Spinal cord (tissue), 10 donors: ENCODE measurements at places on chromosomes 6 and 20.

DNA sequence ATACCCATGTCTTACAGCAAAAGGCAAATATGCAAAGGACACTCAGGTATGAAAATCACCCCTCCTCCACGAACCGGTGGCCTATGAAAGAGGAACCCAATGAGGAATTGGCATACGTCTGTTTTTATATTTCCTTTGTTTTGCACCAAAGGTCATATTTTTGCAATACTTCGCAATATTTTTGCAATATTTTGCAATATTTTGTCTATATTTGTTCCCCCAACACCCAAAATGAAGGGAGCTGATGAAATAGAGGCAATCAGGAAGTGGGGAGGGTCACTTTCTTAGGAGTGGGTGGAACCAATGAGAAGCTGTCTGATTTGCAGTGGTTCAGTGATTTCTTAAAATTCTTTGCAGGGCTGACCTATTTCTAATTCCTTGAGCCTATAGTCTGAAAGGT lies 296.8 kb upstream of the TSHZ2 start:
- DNase-seq = no peak

DNA sequence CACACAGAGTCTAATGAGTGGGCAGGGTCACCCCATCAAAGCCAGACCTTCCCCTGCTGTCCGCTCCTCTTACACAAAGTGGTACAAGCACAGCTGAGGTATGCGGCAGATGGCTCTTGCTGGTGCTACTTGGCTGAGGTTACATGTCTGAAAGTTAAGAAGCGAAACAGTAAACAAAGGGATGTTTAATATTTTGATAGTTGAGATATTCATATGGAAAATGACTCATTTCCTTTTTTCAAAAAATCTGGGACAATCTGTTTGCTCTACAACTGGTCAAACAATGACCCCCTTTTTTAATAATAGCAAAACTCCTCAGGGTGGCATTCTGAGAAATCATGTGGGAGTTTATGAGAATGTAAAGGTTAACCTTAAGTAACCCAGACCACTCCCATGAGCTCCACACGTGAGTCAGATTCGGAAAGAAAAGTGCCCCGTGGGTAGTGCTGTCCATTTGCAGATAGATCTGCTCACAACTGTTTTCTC lies 245.3 kb downstream of the TBXT start:
- DNase-seq = no peak

GRCh38 chr6:63674635-63675034 lies 39.0 kb downstream of the PHF3 start:
- no peak for DNase-seq

DNA sequence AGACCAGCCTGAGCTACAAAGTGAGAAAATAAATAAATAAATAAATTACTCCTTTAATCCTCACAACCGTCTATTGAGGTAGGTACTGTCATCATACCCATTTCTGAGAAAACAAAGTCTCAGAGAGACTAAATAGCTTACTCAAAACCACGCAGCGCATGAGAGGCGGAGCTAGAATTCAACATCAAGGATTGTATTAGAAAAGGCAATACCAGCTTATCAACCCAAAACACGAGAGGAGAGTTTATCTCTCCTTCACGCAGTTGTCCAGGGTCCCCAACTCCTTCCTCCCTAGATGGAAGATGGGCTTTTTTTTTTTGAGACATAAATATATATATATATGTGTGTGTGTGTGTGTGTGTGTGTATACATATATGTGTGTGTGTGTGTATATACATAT lies 12.2 kb downstream of the HNF4A start:
- no peak for DNase-seq

GRCh38 chr6:7899889-7900213 lies 10.7 kb downstream of the TXNDC5 start:
- no peak for DNase-seq

- DNase-seq = no peak
These were observed 164.1 kb downstream of the SYNDIG1 start for GRCh38 chr20:24633521-24633920.

GRCh38 chr6:110432285-110432900 lies 17.0 kb upstream of the DDO start:
- DNase-seq = no peak

GRCh38 chr6:136144251-136145023 lies 105.7 kb downstream of the MTFR2 start:
- DNase-seq = no peak

- DNase-seq = no peak
These were observed 15.1 kb upstream of the TBPL1 start for GRCh38 chr6:133937909-133938308.

GRCh38 chr6:11854408-11855165 lies 76.0 kb upstream of the ADTRP start:
- DNase-seq = no peak

DNA sequence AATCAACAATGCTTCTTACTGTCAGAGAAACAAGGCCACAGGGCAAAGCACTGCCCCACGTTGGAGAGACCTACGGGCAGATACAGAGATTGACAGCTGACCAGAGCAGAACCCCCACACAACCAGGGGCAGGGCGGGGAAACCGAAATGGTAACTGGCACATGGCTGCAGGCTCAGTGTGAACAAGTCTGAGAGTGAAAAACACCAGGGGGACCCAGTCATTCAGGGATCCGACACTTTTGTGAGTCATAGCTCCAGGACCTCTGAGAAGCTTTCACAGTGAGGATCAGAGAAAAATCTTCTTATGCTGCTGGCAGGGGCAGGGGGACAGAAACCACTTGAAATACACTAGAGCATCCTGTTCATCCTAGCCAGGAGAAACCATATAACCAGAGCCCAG lies 254.2 kb downstream of the C6orf118 start:
- no peak for DNase-seq

DNA sequence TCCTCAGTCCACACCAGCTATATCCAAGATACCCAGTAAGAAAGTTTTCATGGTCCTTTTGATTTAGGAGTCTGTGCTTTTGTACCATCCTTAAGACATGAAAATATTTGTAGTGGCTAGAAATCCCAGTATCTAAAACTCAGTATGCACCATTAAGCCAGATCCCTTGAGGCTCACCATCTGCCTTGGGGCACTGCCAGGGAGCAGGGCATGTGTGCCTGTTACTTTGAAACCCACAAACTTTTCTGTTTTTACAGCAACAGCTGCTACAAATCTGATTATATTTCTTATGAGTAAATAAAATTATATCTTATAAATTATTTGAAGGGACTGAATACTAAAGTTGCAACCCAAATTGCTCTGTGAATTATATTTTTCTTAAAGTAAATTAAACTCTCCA lies 290.5 kb upstream of the MANEA start:
- no peak for DNase-seq

- DNase-seq = no peak
These were observed 119.8 kb upstream of the NRSN1 start for GRCh38 chr6:24006254-24006653.
